ENCODE measurements at places on chromosomes 7 and 10.

DNA sequence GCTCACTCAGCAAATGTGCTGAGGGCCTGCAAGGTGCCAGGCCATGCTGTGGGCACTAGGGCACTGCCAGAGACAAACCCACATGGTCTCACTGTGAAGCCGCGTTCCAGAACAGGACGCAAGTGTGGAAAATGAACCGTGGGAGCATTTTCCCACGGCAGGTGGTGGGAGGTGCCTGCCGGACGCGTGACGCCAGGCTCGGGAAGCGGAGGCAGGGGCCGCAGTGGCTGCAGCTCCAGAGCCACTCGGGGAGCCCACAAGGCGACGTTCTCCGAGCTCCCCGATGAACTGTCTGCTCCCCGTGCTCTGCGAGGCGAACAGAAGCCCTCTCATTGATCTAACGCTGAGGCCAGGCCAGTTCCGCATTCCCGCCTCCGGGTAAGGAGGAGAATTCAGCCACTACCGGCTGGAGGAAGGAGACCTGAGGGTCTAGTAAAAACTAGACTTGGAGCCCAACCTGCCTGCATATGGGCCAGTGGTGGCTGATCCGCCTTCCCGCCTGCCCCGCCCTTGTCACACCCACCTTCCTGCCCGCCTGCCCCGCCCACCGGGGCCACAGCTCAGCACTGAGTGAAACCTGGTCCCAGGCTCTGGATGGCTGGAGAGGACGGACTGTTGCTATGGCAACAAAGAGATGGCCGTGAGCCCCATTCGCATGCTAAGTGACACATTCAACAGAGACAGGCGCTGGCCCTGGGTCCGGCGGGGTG, 13.1 kb downstream of the ADGRA1 start:
- no peak for DNase-seq

- no peak for DNase-seq
Observed at GRCh38 chr10:132965411-132966057, 23.2 kb upstream of the CFAP46 start.

GRCh38 chr7:128215281-128215680, 25.8 kb upstream of the LEP start:
- no peak for DNase-seq

GRCh38 chr7:137898839-137899721, 52.3 kb upstream of the DGKI start:
- DNase-seq = no peak

DNA sequence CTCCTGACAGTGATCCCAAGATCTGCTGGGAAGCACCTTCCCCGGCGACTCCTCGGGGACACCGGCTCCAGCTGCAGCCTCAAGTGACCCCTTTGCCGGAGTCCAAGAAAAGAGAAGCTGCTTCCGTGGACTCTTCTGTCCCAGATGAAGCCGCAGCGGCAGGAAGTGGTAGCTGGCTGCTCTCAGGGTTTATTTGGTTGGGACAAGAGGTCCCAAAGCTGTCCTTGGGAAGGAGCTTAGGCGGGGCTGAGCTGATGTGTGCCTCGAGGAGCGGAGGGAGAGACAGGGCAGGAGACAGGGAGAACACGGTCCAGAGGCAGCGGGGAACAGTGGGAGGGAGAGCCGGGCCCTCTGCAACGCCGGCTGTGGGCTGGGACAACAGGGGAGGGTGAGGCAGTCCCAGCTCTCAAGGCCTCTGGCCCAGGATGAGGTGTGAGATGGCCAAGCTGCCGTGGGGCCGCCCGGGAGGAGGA, 13.1 kb upstream of the FAM20C start:
- no peak for DNase-seq

DNA sequence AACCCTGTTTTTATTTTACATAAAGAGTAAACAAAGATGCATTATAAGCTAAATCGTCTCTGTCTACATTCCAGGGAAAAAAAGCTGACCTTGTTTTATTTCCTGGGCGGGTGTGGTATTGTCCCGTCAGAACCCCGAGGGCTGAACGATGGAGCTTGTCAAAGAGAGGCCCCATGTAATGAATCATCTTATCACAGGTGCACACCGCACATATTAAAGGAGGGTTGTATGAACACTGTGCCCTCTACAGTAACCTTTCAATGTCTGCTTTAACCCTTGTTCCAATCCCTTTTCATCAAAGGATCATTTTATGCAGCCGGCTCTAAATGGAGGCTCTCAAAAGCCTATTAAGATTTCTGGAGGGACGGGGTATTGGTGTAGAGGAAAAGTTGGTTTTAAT, 158.5 kb upstream of the YAE1 start:
- DNase-seq = no peak

- no peak for DNase-seq
Observed at GRCh38 chr7:151137076-151137675, 30.3 kb downstream of the GBX1 start.

- no peak for DNase-seq
Observed at GRCh38 chr7:32223721-32224120, 153.5 kb upstream of the PDE1C start.

- DNase-seq = no peak
Observed at GRCh38 chr7:5626498-5626897, 155.0 kb downstream of the RNF216 start.

- DNase-seq = no peak
Observed at GRCh38 chr10:118173296-118173695, 126.6 kb upstream of the RAB11FIP2 start.

DNA sequence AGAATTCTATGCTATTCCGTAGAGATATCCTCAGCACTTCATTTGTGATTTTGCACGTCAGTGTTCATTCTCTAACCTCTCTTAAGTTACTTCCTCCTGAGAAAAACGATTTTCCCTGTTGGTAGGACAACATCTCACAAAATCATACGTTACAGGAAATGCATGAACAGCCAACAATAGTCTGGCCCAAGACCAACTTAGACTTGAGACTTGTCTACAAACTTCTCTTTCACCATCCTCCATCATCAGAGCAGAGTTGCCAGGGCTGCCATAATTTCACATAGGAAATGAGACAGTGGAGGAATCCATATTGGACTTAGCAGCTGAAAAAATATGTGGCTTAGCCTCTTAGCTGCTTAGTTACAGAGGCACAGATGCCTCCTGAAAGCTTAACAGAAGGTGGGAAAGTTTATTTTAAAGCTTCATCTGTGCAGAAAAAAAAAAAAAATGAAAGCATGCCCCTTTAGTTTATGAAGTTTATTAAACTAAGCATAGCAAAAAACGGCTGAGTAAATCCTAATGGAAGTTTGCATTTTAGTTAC, 222.5 kb upstream of the CACNA2D1 start:
- no peak for DNase-seq

- DNase-seq = no peak
Observed at GRCh38 chr7:99038086-99038855, 105.6 kb downstream of the SMURF1 start.

DNA sequence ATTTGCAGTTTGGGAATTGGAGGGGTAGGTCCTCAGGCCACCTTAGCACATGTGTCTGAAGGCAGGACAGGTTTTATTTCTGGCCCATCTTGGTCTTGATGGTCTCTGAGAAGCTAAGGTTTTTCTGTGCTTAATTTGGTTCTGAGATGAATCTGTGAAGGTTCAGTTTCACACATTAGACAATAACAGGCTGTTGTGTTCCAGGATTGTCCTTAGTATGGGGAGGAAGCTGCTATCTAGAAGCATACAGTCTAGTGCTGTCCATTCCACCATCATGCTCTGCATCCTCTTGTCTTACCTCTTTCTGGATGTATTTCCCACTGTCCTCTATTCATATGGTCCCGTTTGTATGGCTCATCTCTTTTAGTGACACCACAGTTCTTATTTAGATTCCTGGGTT, 7.1 kb downstream of the UBE2D1 start:
- no peak for DNase-seq

DNA sequence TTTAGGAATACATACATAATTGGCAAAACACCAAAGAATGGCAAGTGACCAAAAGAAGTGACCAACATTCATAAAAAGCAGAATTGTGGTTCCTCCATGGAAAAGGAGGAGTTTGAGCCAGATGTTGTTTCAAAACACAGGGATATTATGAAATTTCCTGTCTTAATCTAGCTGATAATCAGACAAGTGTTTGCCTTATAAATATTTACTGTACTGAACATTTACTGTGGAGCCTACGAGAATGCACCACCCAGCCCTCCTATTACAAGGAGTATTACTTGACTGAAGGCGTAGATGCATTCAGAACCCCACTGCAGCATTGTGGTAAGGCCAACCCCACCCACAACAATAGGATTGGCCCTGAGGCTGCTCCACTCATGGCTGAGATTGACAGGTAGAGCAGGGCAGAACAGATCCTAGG, 118.9 kb downstream of the AKR1D1 start:
- no peak for DNase-seq

- no peak for DNase-seq
Observed at GRCh38 chr7:155813546-155814315, 1.5 kb upstream of the SHH start.

DNA sequence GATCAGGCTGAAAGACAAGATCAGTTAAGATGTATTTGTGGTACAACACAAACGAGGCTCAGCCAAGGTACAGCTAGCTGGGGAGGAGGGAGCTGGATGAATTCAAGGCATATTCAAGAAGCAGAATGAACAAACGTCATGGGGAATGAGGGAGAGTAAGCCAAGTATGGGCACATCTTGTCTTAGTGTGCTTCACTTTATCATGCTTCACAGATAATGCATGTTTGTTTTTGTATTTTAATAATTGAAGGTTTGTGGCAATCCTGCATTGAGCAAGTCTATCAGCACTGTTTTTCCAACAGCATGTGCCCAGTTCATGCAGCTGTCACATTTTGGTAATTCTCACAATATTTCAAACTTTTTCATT, 135.4 kb downstream of the HIBADH start:
- no peak for DNase-seq

DNA sequence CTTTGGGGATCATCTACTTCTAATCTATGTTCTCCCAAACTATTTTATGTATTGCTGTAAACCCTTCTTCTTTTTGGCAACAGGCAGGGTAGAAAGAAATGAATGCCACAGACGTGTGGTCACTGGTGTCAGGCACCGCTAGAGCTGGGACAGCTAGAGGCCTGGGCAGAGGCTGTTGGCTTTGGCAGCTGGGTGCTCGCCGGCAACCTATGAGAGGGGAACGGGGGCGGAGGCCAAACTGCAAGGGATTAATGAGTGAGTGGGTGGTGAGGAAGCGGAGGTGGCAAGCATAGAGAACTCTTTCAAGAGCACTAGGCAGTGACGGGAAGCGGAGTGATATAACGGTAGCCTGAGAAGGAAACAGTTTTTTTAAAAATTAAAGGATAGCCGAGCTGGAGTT, 78.5 kb downstream of the CREB5 start:
- no peak for DNase-seq

All from SIG-M5 (cell line).